ENCODE measurements at places on chromosomes 13 and 19.
A peak's percentile ranks its signal among the peaks of the same experiment; 100 is the strongest.

- DNase-seq: no peak
Observed at GRCh38 chr13:41026788-41027187, 7.7 kb upstream of the ELF1 start.

DNA sequence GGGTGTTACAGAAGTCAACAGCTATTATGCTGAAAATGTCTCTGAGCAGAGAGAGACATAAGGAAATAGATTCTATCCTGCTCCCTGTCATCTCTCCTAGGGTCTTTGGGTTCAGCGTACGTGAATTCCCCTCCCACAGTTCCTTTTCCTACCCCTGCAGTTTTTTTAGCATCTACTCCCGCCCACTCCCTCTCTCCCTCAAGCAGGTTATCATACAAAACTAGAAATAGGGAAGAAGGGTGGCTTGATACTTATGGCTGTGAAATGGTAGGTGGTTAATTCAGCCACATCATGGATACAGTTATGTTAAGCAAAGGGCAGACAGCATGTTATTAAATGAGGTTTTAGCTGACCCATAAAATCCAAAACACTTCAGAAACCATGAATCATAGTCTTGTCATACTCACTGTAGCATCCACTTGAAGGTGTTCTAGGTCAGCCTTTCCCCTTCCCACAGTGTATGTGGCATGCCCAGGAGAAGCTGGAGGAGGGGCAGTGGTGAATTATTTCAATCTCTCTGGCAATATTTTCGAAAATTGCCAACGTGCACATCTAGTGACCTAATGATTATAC, 236.8 kb upstream of the SERP2 start:
- no peak for DNase-seq

DNA sequence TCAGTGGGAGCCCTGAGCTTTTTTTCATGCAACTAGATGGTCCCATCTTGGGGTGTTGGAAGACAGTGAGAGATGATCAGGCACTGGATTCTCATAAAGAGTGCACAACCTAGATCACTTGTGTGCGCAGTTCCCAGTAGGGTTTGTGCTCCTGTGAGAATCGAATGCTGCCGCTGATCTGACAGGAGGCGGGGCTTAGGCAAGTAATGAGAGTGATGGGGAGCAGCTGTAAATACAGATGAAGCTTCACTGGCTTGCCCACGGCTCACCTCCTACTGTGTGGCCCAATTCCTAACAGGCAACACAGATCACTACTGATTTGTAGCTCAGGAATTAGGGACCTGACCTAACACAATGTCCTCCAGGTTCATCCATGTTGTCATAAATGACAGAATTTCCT, 43.6 kb upstream of the UBAC2 start:
- DNase-seq: no peak

GRCh38 chr13:112968380-112968909, 569 bp upstream of the MCF2L start:
- DNase-seq: peak; percentile 52

DNA sequence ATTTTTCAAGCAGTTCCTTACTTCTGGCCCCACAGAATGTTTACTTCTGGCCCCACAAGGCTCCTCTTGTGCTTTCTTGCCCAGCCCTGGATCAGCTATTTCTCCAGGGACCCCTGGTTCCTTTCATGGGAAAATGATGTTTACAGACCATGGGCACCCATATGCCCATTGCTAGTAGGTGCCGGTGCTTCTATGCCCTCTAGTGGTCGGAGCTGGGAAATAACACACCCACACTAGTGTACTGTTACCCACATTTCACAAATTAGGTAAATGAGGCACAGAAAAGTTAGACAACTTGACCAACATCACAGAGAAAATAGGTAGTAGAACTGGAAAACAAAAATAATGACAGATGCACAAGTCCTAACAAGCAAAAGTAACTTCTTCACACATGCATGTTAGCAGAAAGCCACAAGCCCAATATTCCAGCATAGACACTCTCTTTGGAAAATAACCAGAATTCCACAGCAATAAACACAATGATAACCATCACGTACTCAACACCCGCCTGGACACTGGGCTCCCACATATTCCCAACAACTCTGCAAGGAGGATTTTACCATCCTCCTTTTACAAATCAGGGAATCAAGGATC, 1.3 kb upstream of the CEACAM6 start:
- DNase-seq: no peak

DNA sequence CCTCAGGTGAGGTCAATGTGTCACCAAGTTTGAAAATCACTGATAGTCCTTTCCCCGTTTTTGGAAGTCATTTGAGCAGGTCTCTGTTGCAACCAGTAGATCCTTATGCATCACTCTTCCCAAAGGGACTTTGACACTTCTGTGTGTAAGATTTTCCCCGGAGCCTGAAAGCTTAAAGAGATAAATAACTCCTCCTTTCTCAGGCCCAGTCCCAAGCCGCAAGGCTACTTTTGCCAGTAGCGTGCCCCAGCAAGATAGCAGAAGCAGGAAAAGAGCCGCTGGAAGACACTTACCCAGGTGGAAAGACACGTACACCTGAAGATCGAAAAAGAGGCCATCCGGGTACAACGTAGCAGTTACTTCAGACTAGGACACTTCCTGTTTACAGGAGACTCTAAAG, 106.9 kb downstream of the CYSLTR2 start:
- no peak for DNase-seq

DNA sequence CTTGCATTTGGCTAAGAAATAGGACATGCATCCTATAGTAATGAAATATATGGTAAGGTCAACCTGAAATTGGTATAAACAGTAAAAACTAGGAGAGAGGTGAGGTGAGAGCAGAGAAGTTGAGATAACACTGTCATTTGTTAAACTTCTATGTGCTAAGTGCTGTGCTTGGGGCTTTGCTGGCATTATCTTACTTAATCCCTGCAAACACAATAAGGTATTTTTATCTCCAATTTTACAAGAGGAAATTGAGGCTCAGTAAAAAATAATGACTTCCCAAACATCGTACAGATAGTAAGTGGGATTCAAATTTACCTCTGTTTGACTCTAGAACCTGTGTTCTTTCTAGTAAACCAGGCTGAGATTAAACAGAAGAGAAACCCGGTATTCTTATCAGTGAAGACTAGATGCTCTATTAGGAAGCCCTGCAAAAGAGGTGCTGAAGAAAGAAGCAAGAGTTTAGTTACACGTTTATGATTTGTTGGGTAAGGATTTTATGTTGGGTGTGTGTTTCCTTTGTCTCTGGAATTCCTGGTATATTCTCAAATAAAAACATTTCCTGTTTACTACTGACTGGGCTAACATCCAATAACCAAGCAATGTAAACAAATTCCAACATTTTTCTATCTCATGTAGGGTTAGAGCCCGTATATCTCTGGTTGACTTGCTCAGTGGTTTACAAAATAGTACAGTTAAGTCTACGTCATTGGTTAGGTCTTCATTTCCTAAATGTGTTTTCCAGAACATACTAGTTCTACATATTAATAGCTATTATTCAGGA, 137.3 kb upstream of the FNDC3A start:
- no peak for DNase-seq

DNA sequence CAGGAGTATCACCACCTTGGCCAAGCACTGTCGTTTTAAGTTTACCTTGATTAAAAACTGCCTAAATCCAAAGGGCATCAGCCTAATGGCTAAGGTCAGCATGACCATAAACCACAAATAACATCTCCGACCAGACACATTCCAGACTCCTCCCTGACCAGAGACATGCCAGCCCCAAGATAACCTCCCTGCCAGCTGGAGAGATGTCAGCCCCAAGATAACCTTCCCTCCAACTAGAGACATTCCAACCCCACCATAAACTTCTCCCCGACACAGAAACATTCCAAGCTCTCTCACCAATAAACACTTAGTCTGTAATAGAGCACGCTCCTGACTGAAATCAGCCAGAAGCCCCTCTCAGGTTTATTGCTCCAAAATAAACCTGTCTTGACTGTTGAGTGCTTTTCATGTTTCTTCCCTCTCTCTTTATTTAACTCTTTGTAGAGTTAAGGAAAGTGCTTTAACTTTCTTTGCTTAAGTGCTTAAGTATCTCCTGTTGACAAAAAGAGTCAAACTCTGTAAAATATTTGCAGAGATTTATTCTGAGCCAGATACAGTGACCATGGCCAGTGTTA, 36.5 kb downstream of the WDR87 start:
- no peak for DNase-seq

GRCh38 chr13:90950160-90950559, 397.3 kb upstream of the MIR17HG start:
- no peak for DNase-seq
